HFFc6 (cell line): ENCODE measurements at places on chromosomes 16 and 17. TPM values are rescaled to one million over a fixed set of nuclear protein-coding genes. Genes with fewer than 3 reads are reported as not detected.
A peak's percentile ranks its signal among the peaks of the same experiment; 100 is the strongest.

GRCh38 chr16:886084-886543, 84.7 kb downstream of the LMF1 start:
- H3K4me3 ChIP-seq, result no peak overlapping the region
- no peak overlapping the region for H3K27ac ChIP-seq
- no peaks in the 10 kb centered on the region for H3K4me1 ChIP-seq
- H3K36me3 ChIP-seq, result no peaks in the 10 kb centered on the region

UTS2R gene
- total RNA-seq, result not detected in 3 replicates

DNA sequence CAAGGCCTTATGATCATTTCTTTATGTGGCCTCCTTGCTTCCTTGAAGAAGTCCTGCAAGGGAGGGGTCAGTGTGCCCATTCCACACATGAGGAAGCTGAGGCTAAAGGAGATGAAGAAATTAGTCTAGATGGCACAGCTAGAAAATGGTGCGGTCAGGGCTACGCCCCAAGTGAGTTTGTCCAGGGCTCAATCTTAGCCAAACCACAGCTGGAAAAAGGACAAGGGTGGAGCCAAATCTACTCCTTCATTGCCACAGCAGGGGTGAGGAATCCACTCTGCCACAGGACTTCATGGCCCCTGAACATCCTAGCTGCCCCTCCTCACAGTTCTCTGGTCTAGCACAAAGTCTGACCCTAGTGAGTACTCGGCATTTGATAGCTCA, 16.2 kb downstream of the BEAN1 start:
- DNase-seq, result no peak
- H3K4me3 ChIP-seq, result no peak overlapping the region
- H3K27me3 ChIP-seq, result peaks cover 52% of the 10 kb centered on the region
- no peak overlapping the region for H3K27ac ChIP-seq

DNA sequence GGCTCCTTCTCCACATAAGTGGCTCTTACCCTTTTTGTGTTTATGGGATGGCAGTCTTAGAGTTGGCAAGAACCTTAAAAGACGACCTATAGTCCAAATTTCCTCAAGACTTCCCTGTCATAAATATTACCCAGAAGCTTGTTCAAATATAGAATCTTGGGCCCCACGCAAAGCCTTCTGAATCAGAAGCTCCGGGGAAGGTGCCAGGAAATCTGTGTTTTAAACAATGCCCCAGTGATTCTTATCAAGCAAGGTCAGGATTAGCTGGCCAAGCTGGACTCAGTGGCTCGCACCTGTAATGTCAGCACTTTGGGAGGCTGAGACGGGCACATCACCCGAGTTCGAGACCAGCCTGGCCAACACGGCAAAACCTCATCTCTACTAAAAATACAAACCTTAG, 85.7 kb downstream of the TIMM22 start:
- peaks cover 9% of the 10 kb centered on the region; the same call in 1 of the 2 replicates for H3K36me3 ChIP-seq
- DNase-seq, result peak; percentile 49
- 0 out of 2 replicates have a peak overlapping the region, but pooled peaks have one; percentile 21 for H3K27ac ChIP-seq
- no peak overlapping the region for H3K4me3 ChIP-seq
- peaks cover 37% of the 10 kb centered on the region for H3K4me1 ChIP-seq
- 0 out of 2 replicates have a peak, but pooled peaks cover 2% of the 10 kb centered on the region for H3K27me3 ChIP-seq

AANAT gene
- total RNA-seq, result not detected in 3 replicates

ALOXE3 gene
- total RNA-seq, result 0.18 to 0.30 TPM in 2 of 3 replicates, not detected in the other

GGT6 gene
- not detected in 3 replicates for total RNA-seq

ACSM2A gene
- total RNA-seq, result not detected in 3 replicates

DNA sequence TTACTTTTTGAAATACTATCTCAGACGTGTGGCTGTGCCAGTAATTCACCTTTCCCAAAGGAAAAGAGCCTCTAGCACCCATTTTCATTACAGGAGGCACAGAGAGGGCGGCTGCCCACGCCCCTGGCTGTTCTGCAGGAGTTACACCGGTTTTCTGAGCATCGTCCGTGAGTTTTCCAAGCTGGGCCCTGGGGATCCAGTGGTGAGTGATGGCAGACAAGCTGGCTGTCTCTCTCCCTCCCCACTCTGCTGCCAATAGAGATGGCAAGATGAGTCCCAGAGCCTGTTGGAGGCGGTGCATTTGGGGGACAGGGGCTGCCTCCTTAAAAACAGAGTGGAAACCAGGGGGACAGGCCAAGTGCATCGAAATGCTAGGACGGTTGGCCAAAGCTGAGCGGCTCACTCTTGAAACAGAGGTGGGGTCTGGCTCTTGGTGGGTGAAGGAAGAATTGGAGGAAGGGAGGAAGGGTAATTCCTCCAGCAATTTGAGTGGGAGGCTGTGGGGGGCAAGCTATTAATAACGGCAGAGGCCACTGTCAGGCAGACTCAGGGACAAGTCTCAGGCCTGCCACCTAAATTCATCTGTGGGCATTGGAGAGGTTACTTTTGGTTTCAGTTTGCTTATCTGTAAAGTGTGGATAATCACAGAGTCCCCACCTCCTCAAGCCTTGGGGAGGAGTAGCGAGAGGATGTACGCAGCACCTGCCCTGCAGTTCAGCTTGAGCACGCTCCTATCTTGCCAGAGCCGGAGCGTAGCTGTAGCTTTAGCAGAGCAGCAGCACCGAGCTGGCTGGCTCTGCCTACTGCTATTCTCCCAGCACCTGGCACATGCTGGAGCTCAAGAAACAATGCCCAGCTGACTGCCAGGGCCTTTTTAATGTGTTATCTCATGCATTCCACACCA, 7.5 kb upstream of the NOS2 start:
- H3K4me1 ChIP-seq, result peaks cover 34% of the 10 kb centered on the region
- H3K27ac ChIP-seq, result no peak overlapping the region
- H3K4me3 ChIP-seq, result peak overlapping the region; percentile 73
- no peaks in the 10 kb centered on the region for H3K36me3 ChIP-seq

DNA sequence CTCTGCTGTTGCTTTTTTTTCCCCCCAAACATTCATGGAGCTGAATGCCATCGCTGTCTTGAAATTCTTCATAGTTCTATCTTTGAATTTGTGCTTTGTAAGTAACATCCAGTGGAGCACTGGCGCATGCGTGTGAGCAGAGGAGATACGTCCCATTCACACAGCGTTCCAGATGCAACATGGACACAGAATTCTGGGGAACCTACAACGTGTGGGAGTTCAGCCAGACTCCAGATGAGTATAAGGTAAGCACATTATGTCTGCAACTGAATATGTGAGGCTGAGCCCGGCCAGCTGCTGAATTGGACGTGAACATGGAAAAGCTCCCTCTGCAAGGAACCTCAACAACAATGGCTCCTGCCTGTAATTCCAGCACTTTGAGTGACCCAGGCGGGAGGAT, 4.3 kb upstream of the ATP1B2 start:
- no peak for DNase-seq
- H3K27ac ChIP-seq, result no peak overlapping the region
- H3K27me3 ChIP-seq, result peaks cover 38% of the 10 kb centered on the region
- H3K36me3 ChIP-seq, result peaks cover 4% of the 10 kb centered on the region; the same call in 1 of the 2 replicates
- H3K4me1 ChIP-seq, result peaks cover 10% of the 10 kb centered on the region

USP43 gene
- 0.13 TPM in 1 of 2 replicates, not detected in the other for total RNA-seq

ARL5C gene
- total RNA-seq, result not detected in 3 replicates

GRCh38 chr16:74281300-74281699, 15.3 kb upstream of the PSMD7 start:
- H3K36me3 ChIP-seq, result no peaks in the 10 kb centered on the region
- H3K27me3 ChIP-seq, result peaks cover 12% of the 10 kb centered on the region
- H3K27ac ChIP-seq, result no peak overlapping the region
- DNase-seq, result no peak
- no peaks in the 10 kb centered on the region for H3K4me1 ChIP-seq
- H3K4me3 ChIP-seq, result no peak overlapping the region

DNA sequence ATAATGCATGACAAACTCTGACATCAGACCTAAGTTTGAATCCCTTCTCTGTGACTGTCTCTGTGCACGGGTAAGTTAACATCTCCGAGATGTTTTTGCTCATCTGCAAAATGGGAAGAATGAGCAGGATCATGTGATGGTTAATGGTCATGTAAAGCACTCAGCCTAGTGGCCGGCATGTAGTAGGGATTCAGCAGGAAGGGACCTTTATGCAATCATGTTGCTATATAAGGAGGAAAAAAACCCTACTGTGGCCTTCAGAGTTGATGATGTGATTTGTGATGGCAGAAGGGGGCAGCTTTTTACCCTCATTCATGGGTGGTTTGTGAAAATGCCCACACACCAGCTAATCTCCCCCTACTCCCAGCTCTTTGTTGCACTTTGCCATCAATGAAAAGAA, 24.1 kb downstream of the CLEC16A start:
- no peak for DNase-seq
- peaks cover 5% of the 10 kb centered on the region for H3K27me3 ChIP-seq
- H3K36me3 ChIP-seq, result peaks cover under 1% of the 10 kb centered on the region
- no peak overlapping the region for H3K27ac ChIP-seq

MT2A gene
- total RNA-seq, result 623 to 1,566 TPM (median 949 TPM) in 3 replicates

KRTAP4-1 gene
- not detected in 3 replicates for total RNA-seq

KDM6B gene
- total RNA-seq, result 11.4 to 14.9 TPM (median 12.4 TPM) in 3 replicates

DNA sequence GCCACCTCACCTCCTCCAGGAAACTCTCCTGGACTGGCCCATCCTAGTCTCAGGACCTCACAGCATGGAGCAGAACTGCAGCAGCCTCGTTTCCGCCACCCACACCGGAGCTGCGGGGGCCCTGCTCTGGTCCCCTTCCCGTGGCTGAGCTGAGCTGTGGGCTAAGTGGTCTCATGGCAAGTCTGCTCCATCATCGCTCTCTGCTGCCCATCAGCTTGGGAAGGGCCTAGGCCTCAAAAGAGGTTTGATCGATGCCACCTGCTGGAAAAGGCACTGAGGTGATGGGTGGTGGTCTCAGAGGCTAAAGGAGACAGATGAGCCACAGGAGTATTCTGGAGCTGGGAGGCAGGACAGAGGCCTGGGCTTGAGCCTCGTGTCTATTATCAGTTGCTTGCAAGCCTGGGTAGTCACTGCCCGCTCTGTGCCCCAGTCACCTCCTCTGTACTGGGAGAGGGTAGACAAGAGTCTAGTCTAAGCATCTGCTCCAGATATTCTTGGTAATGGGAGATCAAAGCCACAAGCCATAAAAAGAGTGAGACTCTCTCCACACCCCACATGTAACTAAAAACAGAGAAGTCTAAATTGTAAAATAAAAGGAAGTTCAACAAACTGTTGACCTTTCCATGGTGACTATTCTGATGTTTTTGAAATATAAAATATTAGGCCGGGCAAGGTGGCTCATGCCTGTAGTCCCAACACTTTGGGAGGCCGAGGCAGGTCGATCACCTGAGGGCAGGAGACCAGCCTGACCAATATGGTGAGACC, 1.6 kb downstream of the ITGAE start:
- no peak overlapping the region for H3K4me3 ChIP-seq
- peaks cover 69% of the 10 kb centered on the region for H3K4me1 ChIP-seq
- no peak for DNase-seq

TEX14 gene
- total RNA-seq, result 0.20 TPM in 1 of 3 replicates, not detected in the others

DNA sequence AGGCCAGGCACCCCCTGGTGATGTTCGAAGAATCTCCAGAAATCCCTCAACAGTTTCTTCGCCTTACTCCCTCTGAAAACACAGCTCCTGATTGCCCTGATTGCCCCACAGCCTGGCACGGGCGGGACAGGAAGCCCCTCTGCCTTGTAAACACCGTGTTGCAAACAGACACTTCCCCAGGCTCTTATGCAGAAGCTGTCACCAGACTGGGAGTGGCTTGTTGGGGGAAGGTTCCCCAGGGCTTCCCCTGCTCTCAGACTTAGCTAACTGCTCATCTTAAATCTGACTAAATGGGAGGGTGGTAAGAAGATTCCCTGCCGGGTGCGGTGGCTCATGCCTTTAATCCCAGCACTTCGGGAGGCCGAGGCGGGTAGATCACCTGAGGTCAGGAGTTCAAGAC, 11.2 kb downstream of the PIK3R5 start:
- H3K4me1 ChIP-seq, result no peaks in the 10 kb centered on the region
- H3K27ac ChIP-seq, result no peak overlapping the region
- no peak for DNase-seq
- H3K4me3 ChIP-seq, result no peak overlapping the region

PIEZO1 gene
- 267 to 283 TPM (median 280 TPM) in 3 replicates for total RNA-seq

GRCh38 chr17:65185668-65186382, 48.7 kb downstream of the RGS9 start:
- H3K27ac ChIP-seq, result no peak overlapping the region
- DNase-seq, result no peak
- no peak overlapping the region for H3K4me3 ChIP-seq

HS3ST3A1 gene
- 30.6 to 45.8 TPM (median 41.8 TPM) in 3 replicates for total RNA-seq

ASGR1 gene
- total RNA-seq, result 0.80 to 1.6 TPM (median 1.0 TPM) in 3 replicates

HAP1 gene
- total RNA-seq, result 0.09 to 0.15 TPM in 2 of 3 replicates, not detected in the other

GRCh38 chr16:58230259-58230658, 32.4 kb upstream of the CSNK2A2 start:
- no peak for DNase-seq
- H3K27me3 ChIP-seq, result peaks cover 26% of the 10 kb centered on the region
- no peak overlapping the region for H3K27ac ChIP-seq
- H3K4me3 ChIP-seq, result no peak overlapping the region
- no peaks in the 10 kb centered on the region for H3K36me3 ChIP-seq

EPOP gene
- total RNA-seq, result 0.95 to 1.4 TPM (median 1.4 TPM) in 3 replicates

DNA sequence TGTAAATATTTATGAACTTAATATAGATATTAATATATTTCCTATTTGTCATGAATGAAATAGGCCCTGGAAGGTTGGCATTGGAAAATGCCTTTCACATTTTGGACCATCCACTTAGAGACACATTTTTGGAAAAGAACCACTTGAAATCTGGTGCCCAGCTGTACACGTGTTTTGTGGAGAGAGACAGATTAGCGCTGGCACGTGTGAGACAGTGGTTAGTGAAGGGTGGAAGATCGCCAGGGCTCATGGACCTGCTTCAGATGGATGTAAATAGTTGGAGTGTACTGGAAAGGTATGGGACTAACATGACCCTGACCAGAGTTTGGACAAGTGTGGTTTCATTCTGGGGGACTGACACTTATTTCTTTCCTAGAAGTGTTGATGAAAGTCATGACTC, 222.9 kb downstream of the PRKCA start:
- H3K4me1 ChIP-seq, result peaks cover 64% of the 10 kb centered on the region
- H3K36me3 ChIP-seq, result peaks cover 20% of the 10 kb centered on the region
- H3K27ac ChIP-seq, result 0 out of 2 replicates have a peak overlapping the region, but pooled peaks have one; percentile 14

DNA sequence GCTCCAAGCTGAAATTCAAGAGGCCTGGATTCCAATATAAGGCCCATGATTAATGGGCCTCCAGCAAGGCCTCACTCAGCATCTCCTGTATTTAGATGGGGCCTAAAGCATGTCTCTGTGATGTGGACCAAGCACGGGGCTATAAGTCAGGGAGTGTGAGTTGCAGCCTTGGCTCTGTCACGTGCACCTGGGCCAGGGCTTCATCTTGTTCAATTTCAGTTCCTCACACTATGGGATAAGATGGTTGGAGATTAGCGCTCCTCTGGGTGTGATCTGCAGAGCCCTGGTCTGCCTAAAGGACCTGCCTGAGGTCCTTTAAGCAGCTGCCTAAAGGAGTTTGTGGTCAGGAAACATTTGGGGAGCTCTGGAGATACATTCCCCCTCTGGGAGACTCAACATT, 25.2 kb downstream of the KLHL36 start:
- no peak overlapping the region for H3K4me3 ChIP-seq
- no peak overlapping the region for H3K27ac ChIP-seq
- H3K27me3 ChIP-seq, result peaks cover 2% of the 10 kb centered on the region; the same call in 1 of the 2 replicates
- peaks cover 7% of the 10 kb centered on the region; the same call in 1 of the 2 replicates for H3K4me1 ChIP-seq
- DNase-seq, result no peak

KRTAP4-5 gene
- total RNA-seq, result not detected in 3 replicates

- H3K27ac ChIP-seq, result no peak overlapping the region
- no peak overlapping the region for H3K4me3 ChIP-seq
- H3K27me3 ChIP-seq, result no peaks in the 10 kb centered on the region; the same call in 1 of the 2 replicates
- no peak for DNase-seq
- peaks cover 20% of the 10 kb centered on the region for H3K4me1 ChIP-seq
- no peaks in the 10 kb centered on the region; the same call in 1 of the 2 replicates for H3K36me3 ChIP-seq
Observed at GRCh38 chr16:4071686-4072561, 44.3 kb downstream of the ADCY9 start.
